Stimulated activated naive CD8-positive, alpha-beta T cell treated with anti-CD3 and anti-CD28 coated beads, Interleukin-15, amount 100 ng/mL, for 72 hours (primary cell): ENCODE measurements at places on chromosomes 3 and 15.

GRCh38 chr3:177150970-177151627 is 46.2 kb downstream of the TBL1XR1 start:
- DNase-seq, result peak; percentile 24

DNA sequence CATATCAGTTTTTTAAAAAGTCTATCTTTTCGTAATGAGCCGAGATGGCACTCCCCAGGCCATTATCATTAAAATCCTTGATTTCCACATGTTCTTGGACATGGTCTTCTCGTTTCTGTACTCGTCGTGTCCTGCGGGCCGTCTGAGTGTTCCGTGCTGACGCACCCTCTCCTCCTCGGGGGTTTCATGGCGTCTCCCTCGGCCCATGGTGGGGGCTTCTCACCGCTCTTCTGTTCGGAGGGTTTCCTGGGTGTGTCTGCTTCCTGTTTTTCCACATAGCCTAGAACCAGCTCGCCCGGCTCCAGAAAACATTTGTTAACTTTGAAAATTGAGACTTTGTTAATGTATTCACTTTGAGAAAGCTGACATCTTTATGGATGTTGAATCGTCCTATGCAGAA is 92.7 kb downstream of the VGLL4 start:
- no peak for DNase-seq

DNA sequence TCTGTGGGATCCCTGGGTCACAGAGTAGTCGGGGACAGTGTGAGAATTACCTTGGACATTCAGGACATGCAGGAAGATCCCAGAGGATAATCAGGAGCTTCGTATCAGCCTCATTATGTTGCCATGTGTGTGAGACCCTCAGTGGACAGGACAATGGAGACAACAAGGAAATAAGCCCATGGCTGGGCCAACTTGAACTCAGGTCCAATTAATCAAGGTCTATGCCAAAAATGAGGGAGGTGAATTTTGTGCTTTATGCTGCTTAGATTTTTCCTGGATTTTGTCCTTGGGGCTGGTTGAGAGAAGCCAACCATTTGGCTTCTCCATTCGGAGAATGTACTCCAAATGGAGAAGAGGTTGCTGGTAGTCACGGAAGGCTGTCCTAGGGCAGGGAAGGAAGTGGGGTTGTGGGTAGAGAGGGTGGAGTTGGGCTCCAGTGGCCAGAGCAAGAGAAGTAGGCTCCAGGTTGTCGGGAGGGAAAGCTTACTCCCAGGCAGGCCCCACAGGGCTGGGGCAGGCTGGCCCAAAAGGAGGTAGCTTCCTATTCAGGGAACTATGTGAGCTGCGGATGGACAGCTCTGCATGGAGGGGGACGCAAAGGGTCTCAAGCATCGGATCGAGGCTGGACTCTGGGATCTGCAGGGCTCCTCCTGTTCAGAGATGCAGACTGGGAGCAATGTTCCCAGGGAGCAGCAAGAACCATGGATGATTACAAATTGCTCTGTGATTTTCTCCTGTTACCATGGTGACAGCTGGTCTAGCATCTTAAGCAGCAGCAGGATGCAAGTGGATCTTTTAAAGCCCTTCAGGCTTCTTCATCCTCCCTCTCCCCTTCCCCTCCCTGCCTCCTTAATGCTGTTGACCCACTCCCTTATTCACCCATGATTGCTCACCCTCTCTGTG is 91.1 kb downstream of the WNT7A start:
- DNase-seq, result no peak

DNA sequence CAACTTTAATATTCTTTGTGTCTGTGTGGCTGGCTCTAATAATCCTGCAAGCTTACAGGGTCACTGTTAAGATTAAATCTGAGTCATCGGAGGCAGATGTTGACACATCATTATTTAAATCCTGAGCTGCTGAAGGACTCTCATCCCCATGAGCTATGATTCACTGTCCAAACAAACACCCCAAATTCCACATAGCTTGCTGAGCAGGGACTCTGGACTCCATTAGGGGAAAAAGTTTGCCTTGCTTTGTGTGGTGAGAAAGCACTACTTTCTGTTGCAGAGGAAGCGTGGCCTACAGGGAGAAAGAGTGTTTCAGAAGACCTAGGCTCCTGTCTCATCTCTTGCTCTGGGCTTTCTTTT is 213.7 kb downstream of the PDCD6IP start:
- no peak for DNase-seq

- no peak for DNase-seq
These were observed 121.0 kb upstream of the PRR20G start for GRCh38 chr3:127408684-127409420.

DNA sequence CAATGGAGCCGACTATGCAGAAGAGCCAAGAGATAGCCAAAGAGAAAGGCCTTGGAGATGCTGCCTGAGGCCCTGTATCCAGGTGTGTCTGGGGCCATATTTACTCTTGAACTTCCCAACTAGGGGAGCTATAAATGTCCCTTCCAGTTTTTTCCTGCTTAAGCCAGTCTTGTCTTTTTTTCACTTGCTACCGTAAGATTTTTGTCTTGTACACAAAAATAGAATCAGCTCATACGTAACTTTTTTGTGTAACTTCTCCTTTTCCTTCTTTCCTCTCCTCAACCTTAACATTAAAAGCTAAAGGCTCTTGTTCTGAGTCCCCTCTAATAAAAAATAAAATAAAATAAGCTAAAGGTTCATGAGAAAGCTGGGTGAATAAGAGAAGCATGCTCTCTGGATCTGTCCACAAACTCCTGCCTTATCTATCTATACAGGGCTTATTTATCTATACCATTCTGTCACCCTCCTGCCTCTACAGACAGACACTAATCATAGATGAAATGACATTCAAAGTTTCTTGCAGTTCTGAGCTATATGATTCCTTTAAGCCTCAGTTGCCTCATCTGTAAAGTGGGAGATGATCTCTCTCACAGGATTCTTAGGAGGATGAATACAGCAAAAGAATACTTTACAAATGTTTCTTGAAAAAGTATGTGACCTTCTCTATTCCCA is 4.6 kb downstream of the SUMF1 start:
- no peak for DNase-seq

- no peak for DNase-seq
These were observed 1.0 kb upstream of the HTR3D start for GRCh38 chr3:184030536-184030935.

GRCh38 chr3:103889675-103890074 is 1454.9 kb downstream of the ZPLD1 start:
- no peak for DNase-seq
